ENCODE measurements at places on chromosomes 5 and 9.

DNA sequence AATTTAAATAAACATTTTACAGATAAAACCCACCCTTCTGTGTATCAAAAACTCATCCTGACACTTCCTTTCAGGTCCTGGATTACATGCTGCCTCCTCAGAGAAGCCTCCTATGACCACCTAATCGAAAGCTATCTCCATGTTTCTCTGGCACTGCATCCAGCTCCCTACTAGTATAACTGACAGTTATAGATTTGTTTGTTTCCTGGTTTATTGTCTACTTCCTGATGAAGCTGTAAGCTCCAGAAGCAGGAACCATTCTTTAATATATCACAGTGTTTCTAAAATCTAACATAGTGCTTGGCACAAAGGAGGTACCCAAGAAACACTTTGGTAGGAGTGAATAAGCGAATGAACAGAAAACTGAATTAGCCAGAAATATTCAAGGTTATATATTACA is 270.4 kb downstream of the EFNA5 start:
- no peak for DNase-seq

GRCh38 chr5:31755676-31756230 is 116.8 kb downstream of the PDZD2 start:
- DNase-seq: no peak

- no peak for DNase-seq
Measured at GRCh38 chr5:97838214-97838613, 655.2 kb upstream of the RIOK2 start.

- DNase-seq: no peak
Measured at GRCh38 chr5:88727705-88728313, 155.2 kb downstream of the MEF2C start.

DNA sequence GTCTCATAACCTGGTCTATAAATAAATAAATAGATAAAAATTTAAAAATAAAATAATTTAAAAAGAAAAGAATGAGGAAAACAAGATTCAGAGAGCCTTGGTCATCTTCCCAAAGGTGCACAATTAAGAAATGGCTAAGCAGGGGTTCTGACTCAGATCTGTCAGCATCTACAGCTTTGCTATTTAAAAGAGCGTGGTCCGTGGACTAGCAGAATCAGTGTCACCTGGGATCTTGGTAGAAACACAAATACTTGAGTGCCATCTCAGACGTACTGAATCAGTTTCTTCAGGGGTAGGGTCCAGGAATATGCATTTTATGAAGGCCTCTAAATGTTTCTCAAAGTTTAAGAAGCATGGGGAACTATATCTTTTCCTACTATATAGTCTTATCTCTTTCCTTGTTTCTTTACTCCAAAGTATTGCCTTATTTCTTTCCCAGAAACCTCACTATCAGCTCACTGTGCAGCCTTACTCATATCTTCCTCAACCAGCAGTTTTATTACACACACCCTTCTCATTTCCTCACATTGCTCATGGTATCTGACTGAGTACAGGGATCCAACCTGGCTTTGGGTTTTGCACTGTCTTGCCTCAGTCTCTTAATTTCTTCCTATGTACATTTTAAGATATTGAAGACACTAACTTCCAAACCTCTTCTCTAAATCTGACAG is 58.6 kb downstream of the TMC1 start:
- no peak for DNase-seq

DNA sequence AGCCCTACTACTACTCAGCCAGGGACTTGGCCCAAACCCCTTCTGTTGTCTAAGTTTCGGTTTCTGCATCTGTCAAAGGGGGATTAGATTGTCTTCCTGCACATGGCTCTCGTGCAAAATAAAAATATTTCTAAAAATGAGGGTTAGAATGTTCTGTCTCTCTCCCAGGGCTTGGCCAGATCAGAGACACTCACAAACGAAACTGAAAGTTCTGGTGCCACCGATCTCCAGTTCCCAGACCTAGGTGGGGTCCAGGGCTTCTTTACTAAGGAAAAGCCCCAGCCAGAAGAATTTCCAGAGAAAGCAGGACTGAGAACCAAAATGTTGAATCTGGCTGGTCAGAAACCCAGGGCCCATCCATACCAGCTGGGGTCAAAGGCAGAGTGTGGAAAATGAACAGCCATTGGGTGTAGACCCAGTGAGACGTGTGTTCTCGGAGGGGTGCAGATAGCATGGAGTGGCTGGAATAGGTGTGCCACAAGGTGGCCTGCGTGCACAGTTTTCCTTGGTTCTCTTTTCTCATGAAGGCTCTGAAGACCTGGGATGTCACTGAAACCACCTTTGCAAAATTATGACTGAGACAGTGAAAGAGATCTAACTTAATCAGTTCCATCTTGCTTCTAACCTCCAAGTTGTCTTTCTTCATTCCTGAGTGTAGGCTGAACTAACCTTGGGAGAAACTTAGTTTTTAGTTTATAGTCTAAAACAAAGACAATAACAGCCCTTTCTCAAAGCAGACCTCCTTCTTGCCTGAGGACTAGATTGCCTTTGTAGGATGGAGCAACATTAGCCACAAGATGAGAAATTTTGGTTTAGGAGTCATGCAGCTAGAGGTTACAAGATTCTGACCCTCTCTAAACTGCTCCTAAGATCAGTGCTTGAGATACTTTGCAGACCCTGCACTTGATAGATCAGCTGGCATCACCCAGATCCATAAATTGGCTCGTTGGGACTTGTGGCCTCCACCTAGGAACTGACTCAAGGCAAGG is 2.3 kb upstream of the SLC23A1 start:
- no peak for DNase-seq

DNA sequence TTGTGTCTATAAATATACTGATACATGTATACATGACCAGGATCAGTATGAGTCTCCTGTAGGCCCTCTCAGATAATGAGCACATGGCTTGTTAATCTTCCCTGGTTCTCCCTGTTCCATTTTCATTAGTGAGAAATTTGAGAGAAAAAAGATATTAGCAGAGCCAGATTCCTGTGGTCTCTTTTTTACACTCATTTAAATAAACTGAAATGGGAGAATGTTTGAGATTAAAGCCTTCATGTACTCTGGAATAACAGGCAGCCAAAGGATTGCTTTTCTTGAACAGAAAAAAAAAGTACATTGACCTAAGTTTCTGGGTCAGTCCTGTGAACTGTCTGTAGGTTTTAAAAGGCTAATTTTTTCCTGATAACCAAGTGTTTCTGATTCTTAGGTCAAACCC is 44.2 kb downstream of the PWWP2A start:
- no peak for DNase-seq

DNA sequence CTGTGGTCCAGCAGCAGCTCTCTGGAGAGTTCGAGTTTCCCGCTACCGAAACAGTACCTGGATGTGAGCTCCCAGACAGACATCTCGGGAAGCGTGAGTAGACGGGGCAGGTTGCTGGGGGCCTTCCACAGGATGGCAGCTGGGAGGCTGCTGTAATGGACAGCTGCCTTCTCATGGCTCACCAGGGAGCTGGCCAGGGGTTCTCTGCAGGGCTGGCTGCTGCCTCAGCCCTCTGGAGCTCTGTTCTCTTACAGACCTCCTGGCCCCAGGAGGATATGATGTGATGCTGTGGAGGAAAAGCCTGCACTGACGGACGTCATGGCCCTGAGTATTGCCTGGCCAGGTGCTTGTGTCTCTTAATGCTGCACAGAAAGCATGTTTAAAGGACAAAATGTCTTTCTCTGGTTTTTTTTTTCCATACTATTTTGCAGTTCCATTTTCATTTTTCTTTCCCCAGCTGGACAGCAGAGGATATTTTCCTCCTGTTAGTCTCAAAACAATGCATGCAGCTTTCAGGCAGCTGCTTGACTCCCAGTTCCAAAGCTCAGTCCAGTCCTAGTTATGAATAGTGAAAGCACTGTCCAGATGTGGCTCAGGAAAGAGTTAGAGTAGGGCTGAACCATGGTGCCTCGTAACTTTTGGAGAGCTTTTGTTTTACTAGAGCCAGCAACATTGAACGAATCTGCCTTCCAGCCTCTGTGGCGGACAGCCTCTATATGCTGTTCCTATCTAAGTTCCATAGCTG is 77.5 kb upstream of the RARS1 start:
- DNase-seq: no peak

GRCh38 chr5:149549461-149550267 is 1.6 kb downstream of the CSNK1A1 start:
- DNase-seq: no peak

GRCh38 chr9:15144622-15145061 is 162.4 kb downstream of the TTC39B start:
- DNase-seq: no peak

DNA sequence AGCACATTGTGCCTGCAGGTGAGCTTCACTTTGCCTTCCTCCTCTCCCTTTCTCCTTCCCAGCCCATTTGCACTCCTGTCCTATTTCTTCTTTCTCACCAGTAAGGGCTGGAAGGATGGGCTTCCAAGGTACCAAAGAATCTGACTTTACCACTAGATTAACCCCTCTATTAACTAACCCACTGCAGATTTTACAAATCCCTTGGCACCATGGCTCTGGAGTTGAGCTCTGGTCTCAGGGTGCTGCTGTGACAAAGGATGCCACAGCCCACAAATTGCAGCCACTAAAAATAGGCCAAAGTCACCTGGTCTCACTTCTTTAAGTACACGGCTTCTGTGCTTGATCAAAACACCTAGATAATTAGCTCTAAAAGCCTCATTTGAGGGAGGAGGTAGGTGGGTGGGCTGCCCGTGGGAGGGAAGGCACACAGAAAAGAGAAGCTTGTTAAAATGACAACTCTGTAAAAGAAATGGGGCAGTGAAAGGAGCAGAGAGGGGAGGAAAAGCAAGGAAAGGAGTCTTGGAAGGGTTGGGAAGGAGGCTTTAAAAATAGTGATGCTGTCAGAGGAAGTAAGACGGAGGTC is 327.4 kb downstream of the DRD1 start:
- no peak for DNase-seq

GRCh38 chr5:178320281-178320855 is 87.8 kb upstream of the PHYKPL start:
- no peak for DNase-seq

DNA sequence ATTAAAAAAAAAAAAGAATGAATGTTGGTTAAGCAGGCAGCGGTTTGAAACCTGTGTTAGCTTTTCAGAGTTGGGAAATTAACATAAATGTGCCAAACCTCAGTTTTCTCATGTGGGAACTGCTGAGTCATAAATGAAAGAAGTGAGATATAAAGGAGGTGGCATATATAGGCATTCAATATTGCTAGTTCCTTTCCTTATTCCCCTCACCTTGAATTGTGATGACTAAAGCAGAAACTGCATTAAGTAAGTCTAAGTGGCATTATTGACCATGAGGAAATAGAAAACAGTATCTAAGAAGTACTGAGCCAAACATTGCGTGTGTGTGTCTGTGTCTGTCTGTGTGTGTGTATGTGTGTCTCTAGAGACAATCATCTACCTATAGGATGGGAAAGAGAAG is 691.2 kb downstream of the TLR4 start:
- DNase-seq: no peak

DNA sequence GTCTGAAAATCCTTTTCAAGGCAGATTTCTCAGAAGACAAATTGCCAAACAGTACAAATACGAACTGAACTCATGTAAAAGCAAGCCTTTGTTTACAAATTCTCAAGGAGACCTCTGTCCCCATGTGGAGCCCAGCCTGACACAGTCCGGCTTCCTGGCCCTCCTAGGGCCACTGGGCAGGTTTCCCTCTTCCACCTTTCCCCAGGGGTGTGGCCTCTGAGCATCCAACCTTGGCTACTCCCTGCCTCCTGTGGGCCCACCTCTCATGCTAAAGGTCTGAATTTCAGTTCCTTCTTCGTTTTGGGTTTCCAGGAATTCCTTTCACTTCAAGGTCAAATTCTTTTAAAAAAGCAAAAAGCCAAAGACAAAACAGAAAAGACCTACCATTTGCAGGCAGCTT is 10.1 kb downstream of the DAP start:
- DNase-seq: no peak

GRCh38 chr5:32130865-32131264 is 43.3 kb downstream of the GOLPH3 start:
- DNase-seq: no peak

DNA sequence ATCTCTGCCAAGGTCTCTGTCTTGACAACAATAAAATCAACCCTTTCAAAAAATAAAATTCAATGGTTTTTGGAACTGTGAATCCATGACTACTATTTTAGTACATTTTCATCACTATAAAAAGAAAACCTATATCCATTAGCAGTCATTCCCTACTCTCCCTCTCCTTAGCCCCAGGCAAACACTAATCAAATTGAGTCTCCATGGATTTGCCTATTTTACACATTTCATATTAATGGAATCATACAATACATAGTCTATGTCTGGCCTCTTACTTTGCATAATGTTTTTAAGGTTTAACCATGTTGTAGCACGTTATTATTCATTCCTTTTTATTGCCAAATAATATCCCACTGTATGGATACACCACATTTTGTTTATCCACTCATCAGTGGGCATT is 24.1 kb downstream of the RIGI start:
- DNase-seq: no peak

- no peak for DNase-seq
Measured at GRCh38 chr5:133243196-133243595, 191.4 kb downstream of the HSPA4 start.

DNA sequence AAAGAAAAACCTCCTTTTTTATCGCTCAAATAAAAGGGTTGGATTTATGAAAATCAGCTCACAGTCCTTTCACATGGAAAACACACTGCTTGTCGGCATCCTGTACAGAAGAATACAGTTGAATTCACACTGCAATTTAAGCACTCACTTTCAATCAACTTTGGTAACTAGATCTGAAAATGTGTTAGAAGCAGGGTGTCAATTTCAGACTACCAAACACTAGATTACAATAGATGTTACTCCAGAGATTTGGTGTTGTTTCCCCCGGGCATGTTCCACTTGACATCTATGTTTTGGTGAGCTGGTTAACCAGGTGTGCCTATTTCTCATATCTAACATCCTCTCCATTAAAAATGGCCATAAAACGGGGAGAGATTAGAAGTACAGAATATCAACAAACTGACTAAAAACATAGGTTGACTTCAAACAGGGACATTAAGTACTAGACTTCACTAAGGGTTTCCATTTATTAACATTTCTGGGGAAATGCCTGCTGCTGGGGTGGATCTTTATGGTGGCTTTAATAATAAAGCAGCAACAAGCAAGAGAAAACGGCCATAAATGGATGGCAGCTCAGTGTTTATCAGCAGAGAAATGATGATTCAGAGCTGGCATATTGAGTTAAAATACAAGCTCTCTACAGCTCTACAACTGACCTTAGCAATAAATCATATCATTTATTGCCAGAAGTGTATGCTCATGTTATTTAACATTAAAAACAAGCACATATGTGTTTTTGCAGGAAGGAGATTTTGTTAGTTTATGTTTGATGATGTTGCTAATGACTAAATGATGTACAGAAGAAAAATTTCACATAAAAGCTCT is 158.8 kb downstream of the SLF1 start:
- no peak for DNase-seq

DNA sequence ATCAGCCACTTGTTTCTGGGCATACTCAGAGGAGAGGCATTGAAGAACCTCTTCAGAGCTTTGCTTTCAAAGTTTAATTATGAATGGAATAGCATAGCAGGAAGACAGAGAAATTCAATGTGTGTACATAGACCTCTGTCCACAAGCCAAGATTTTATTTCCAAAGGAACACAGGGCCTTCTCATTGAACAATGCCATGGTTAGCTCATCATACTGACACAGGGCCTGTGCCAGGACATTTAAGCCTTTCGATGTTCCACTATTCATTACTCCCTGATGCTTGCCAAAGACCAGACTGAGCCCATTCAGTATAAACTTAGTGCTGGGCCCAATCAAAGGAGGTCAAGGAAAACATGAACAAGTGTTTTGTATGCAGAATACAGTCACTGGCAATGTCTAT is 280.8 kb downstream of the FBXL17 start:
- DNase-seq: no peak
